Activated CD4-positive, alpha-beta T cell treated with anti-CD3 and anti-CD28 coated beads, Interleukin-2, amount 10 ng/mL, durations not matched to agents 7 days and 5 days (primary cell): ENCODE measurements at places on chromosomes 12 and 14. TPM values are rescaled to one million over a fixed set of nuclear protein-coding genes. Genes with fewer than 3 reads are reported as not detected.

The C2CD5 gene
- total RNA-seq: 53.1 TPM

The ABHD12B gene
- not detected for total RNA-seq

The ELK3 gene
- 33.9 TPM for total RNA-seq

- no peak overlapping the region for H3K4me3 ChIP-seq
- peaks cover 1% of the 10 kb centered on the region for H3K4me1 ChIP-seq
- no peaks in the 10 kb centered on the region for H3K36me3 ChIP-seq
- H3K27ac ChIP-seq: no peak overlapping the region
- peaks cover 6% of the 10 kb centered on the region for H3K27me3 ChIP-seq
- DNase-seq: peak; percentile 54
Observed at GRCh38 chr12:97308576-97309198, 153.9 kb upstream of the RMST start.

The LMO3 gene
- total RNA-seq: not detected

DNA sequence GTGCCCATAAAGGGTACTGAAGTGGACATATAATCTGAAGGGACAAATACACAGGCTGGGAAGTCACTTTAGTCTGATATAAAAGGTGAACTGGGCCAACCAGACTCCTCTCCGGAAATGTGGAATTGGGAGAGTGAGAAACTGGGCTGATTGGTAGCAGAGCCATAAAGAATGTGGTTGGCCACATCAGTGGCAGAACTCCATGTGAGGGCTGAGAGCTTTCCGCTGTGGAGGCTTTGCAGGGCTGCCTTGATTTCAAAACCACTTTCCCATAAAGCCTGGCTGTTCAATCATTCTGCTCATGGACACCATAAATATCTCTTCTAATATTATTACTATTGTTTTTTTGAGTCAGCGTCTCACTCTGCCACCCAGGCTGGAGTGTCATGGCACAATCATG lies 220.3 kb downstream of the MON2 start:
- no peak overlapping the region for H3K4me3 ChIP-seq
- no peaks in the 10 kb centered on the region for H3K36me3 ChIP-seq
- no peak for DNase-seq
- H3K4me1 ChIP-seq: no peaks in the 10 kb centered on the region

The CLEC4C gene
- not detected for total RNA-seq

- peaks cover 4% of the 10 kb centered on the region for H3K4me1 ChIP-seq
- DNase-seq: no peak
- peaks cover 5% of the 10 kb centered on the region for H3K27me3 ChIP-seq
- no peak overlapping the region for H3K4me3 ChIP-seq
- no peaks in the 10 kb centered on the region for H3K36me3 ChIP-seq
Observed at GRCh38 chr12:26319511-26319910, 124.1 kb downstream of the SSPN start.

The MMP19 gene
- not detected for total RNA-seq

GRCh38 chr12:22335794-22336166 lies 1.3 kb upstream of the ST8SIA1 start:
- H3K4me3 ChIP-seq: peak overlapping the region; percentile 86
- no peaks in the 10 kb centered on the region for H3K36me3 ChIP-seq
- DNase-seq: no peak
- H3K27ac ChIP-seq: no peak overlapping the region
- H3K4me1 ChIP-seq: peaks cover 20% of the 10 kb centered on the region
- H3K27me3 ChIP-seq: peaks cover 60% of the 10 kb centered on the region
